ENCODE measurements at places on chromosomes 1 and 21.

DNA sequence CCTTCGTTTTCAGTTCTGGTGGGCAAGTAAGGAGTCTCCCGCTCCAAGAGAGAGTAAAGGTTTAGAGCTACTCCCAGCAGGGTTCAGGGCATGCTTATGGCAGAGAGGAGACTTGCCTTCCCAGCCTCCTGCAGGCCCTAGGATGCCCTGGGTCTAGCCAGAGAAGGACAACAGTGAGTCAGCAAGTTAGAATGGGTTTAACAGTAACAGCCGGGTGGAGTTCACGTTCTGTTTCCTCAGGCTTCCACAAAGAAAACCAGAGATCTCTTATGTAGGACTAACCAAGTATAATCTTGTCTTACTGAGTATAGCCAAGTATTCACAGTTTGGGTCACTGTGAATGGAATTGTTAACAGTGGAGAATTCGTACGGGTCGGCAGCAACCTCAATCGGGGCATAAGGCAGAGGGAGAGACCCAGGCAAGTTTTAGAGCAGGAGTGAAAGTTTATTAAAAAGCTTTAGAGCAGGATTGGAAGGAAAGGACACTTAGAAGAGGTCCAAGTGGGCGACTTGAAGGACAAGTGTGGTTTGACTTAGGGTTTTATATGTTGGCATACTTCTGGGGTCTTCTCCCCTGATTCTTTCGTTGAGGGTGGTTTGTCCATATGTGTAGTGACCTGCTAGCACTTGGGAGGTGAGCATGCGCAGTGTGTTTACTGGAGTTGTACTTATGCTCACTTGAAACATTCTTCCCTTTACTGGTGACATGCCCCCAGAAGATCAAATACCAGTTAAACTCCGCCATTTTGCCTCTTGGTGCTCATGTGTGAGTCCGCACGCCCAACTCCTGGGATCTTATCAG is 4.5 kb downstream of the OVAAL start:
- no peak overlapping the region for H3K4me3 ChIP-seq
- H3K27ac ChIP-seq = no peak overlapping the region
- H3K27me3 ChIP-seq = no peaks in the 10 kb centered on the region
- H3K36me3 ChIP-seq = no peaks in the 10 kb centered on the region
- H3K4me1 ChIP-seq = no peaks in the 10 kb centered on the region
- peak; percentile 38 for DNase-seq

DNA sequence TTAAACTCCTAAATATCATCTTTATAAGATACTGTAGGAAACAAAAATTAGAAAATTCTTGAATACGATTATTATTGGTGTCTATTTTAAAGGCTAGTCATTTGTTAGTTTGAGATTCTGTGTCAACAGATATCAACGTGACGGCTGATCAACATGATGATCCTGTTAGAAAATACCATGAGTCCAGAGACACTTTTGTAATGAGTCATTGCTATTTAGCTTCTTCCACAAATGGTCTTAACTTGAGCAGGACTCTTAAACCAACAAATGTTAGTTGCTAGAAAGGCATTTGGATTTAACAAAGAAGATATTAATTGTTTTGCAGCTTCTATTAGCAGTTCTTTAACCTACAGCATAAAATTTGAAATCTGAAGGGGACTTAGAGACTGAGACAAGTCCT is 131.2 kb downstream of the TGFB2 start:
- H3K4me3 ChIP-seq = no peak overlapping the region
- H3K27ac ChIP-seq = no peak overlapping the region
- no peaks in the 10 kb centered on the region for H3K36me3 ChIP-seq
- no peaks in the 10 kb centered on the region for H3K27me3 ChIP-seq
- no peaks in the 10 kb centered on the region for H3K4me1 ChIP-seq

DNA sequence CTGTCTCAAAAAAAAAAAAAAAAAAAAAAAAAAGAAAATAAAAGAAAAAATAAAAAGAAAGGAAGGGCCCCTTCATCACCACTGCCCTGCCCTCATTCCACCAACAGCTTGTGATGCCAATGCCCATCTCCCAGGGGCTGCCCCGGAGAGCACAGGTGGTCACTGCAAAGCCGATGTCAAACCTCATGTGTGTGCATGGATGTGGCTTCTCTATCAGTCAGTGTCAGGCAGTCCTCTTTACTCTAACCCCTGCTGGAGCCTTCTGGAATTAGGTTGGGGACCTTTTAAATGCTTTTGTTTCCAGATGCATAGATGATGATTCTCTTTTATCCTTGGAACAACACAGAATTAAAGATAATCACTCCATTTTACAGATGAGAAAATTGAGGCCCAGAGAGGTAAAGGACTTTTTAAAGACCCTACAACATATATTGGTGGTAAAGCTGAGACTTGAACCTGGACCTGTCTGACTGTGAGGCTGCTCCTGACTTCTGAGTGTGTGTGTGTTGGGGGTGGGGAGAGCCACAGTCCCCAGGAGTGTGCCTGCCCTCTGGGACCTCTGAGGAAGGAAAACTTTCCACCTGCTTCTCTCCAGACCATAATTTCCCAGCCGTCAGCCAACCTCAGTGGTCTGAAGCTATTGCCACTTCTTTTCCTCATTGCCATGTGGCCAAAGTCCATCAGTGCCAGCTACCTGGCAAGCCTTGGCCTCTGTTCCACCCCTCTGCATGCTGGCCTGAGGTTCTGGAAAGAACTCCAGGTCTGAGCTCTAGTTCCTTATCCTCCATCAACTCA is 3.0 kb upstream of the TMEM54 start:
- no peak overlapping the region for H3K4me3 ChIP-seq
- no peaks in the 10 kb centered on the region for H3K36me3 ChIP-seq
- DNase-seq = no peak
- H3K27ac ChIP-seq = no peak overlapping the region
- peaks cover 5% of the 10 kb centered on the region for H3K27me3 ChIP-seq
- H3K4me1 ChIP-seq = no peaks in the 10 kb centered on the region

DNA sequence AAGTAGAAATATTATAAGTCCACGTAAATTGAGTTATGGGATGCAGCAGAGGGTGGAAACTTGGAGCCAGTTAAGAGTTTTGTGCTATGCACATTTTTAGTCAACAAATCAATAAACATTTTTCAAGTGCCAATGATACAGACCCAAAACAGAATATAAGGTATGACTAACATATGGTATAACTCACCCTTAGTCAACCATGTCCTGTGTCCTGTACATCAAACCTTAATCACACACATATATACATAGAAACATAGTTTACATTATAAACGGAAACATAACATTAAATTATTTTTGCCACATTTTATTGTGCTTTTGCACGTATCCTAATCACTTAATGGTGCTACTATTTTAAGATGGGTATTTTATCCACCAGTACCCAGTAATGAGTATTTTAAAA is 136.1 kb upstream of the USH2A start:
- H3K36me3 ChIP-seq = no peaks in the 10 kb centered on the region
- DNase-seq = no peak
- no peaks in the 10 kb centered on the region for H3K27me3 ChIP-seq
- H3K27ac ChIP-seq = no peak overlapping the region
- no peaks in the 10 kb centered on the region for H3K4me1 ChIP-seq

DNA sequence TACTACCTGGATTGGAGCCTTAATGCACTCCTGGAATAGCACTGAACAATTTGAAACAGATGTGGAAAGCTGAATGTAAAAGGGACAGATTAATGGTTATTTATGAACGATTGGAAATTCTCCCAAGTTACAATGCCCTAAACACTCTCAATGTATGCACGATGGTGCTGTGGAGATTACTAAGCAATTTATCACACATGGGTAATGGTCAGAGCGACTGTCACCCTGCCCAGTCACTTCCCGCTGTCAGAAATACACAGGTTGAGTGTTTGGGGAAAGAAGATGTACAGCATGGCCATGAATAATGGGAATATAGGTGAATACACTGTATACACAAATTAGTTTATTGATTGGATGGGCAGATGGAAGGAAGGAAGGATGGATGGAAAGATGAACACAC is 342.4 kb downstream of the VAV3 start:
- no peaks in the 10 kb centered on the region for H3K36me3 ChIP-seq
- no peaks in the 10 kb centered on the region for H3K4me1 ChIP-seq
- no peak overlapping the region for H3K27ac ChIP-seq
- H3K4me3 ChIP-seq = no peak overlapping the region
- DNase-seq = no peak

DNA sequence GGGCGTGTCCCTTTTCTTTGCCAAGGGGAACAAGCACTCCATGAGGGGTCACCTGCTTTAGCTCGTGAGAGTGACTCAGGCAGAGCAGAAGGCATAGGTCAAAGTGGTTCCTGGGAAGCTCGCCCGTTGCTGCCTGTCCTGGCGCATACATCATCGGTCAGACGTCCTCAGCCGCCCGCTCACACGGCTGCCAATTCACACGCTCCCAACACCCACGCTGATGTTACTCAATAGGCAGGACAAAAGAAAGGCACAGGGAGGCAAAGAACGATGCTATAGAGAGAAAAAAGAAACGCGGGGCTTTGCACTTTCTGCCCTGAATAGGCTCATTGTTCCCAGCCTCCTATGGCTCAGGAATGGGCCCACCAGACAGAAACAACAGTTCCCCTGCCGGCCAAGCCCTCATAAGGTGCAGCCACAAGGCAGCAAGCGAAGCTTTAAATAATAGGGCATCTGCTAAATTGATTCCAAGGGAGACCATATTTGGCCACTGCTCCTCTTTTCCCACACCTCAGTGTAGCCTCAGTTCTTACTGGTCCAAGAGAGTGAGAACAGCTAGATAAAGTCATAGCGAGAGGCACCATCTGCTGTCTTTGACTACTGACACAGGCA is 38.7 kb downstream of the VTCN1 start:
- no peaks in the 10 kb centered on the region for H3K27me3 ChIP-seq
- H3K27ac ChIP-seq = no peak overlapping the region
- H3K36me3 ChIP-seq = no peaks in the 10 kb centered on the region
- H3K4me1 ChIP-seq = no peaks in the 10 kb centered on the region
- H3K4me3 ChIP-seq = no peak overlapping the region

DNA sequence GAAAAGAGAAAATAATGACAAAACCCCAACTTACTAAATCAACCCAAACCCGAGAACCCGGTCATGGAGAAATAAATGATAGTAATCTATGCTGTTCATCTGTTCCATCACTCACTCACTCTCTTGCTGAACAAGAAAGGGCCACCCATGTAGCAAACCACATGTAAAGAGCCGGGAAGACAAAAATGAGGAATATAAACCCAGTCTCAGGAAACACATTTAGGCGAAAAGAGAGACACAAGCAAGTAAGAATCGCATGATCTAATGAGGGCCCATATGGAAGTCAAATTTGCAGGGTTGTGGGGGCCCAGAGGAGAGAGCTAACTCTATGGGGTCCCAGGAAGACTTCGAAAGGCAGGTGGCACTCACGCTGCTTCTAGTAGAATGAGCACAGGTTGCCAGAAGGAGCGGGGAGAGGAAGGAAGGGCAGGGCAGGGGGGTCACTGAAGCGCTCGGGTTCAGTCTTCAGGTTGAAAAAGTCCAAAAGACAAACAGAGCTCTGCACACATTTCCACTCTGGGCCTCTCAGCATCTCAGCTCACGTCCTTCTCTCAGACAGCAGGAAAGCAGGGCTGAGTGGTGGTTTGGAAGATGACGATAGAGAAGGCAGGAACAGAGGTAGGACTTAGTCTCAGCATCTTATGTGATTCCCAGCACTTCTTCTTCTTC is 142.9 kb upstream of the KRTAP19-8 start:
- H3K36me3 ChIP-seq = no peaks in the 10 kb centered on the region
- no peaks in the 10 kb centered on the region for H3K27me3 ChIP-seq
- no peak overlapping the region for H3K27ac ChIP-seq
- DNase-seq = no peak
- no peaks in the 10 kb centered on the region for H3K4me1 ChIP-seq
- no peak overlapping the region for H3K4me3 ChIP-seq

- no peaks in the 10 kb centered on the region for H3K36me3 ChIP-seq
- H3K4me1 ChIP-seq = no peaks in the 10 kb centered on the region
- no peak overlapping the region for H3K27ac ChIP-seq
- no peak overlapping the region for H3K4me3 ChIP-seq
- DNase-seq = no peak
- H3K27me3 ChIP-seq = no peaks in the 10 kb centered on the region
Measured at GRCh38 chr1:4701276-4701675, 46.9 kb downstream of the AJAP1 start.

- H3K4me1 ChIP-seq = no peaks in the 10 kb centered on the region
- no peak overlapping the region for H3K4me3 ChIP-seq
- H3K27me3 ChIP-seq = no peaks in the 10 kb centered on the region
- H3K36me3 ChIP-seq = no peaks in the 10 kb centered on the region
Measured at GRCh38 chr1:205935869-205936268, 7.4 kb downstream of the SLC26A9 start.

GRCh38 chr1:62299426-62300200 is 19.6 kb downstream of the KANK4 start:
- H3K36me3 ChIP-seq = no peaks in the 10 kb centered on the region
- H3K4me1 ChIP-seq = peaks cover 4% of the 10 kb centered on the region
- H3K27ac ChIP-seq = no peak overlapping the region
- DNase-seq = no peak

DNA sequence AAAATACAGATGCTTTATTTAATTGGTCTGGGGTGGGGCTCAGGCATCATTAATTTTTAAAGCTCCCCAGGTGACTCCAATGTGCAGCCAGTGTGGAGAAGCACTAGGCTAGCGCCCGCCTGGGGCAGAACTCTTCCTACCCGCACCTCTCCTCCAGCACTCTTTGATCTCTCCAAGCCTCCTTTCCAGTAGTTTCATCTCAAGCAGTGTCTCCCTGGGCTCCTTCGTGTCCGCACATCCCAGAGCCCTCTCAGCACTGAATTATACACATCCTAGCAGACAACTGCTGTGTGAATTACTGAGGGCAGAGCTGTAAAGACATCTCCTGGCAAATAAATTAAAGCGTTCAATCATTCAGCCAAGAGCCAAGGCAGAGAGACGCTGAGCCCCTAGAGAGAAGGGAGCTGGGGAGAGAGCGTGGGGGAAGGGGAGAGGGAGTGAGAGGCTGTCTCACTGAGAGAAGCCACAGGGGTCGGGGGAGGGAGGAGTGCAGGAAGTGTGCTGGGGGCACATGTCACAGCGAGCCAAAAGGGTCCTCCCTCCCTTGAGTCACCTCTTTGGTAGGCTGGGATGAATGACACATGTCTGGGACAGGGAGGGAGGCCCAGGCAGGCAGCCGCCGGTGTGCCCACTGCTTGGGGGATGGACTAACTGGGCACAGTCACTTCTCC is 21.0 kb upstream of the PARP1 start:
- H3K4me3 ChIP-seq = no peak overlapping the region
- DNase-seq = peak; percentile 75
- H3K27me3 ChIP-seq = no peaks in the 10 kb centered on the region

- no peak overlapping the region for H3K4me3 ChIP-seq
- DNase-seq = no peak
- no peaks in the 10 kb centered on the region for H3K4me1 ChIP-seq
- no peaks in the 10 kb centered on the region for H3K36me3 ChIP-seq
- H3K27me3 ChIP-seq = no peaks in the 10 kb centered on the region
- no peak overlapping the region for H3K27ac ChIP-seq
Measured at GRCh38 chr21:8993943-8994639, 1527.3 kb upstream of the TPTE start.

- H3K4me1 ChIP-seq = no peaks in the 10 kb centered on the region
- H3K27me3 ChIP-seq = no peaks in the 10 kb centered on the region
- H3K36me3 ChIP-seq = no peaks in the 10 kb centered on the region
- DNase-seq = no peak
- H3K4me3 ChIP-seq = no peak overlapping the region
- no peak overlapping the region for H3K27ac ChIP-seq
Measured at GRCh38 chr1:43997295-43997999, 6.0 kb downstream of the CCDC24 start.

All from mesendoderm (in vitro differentiated cells).